ENCODE measurements at places on chromosomes 6 and 20. TPM values are rescaled to one million over a fixed set of nuclear protein-coding genes. Genes with fewer than 3 reads are reported as not detected.

Gene SLC17A2
- total RNA-seq = not detected

Gene ARG1
- total RNA-seq = not detected

Gene SAMD5
- 0.08 TPM for total RNA-seq

Gene LY6G6D
- total RNA-seq = not detected

Gene PNLDC1
- total RNA-seq = 0.23 TPM

Gene ADGB
- total RNA-seq = not detected

Gene TINAG
- not detected for total RNA-seq

Gene SALL4
- total RNA-seq = 0.15 TPM

Gene CCN2
- 981 TPM for total RNA-seq

Gene SNX3
- total RNA-seq = 172 TPM

Gene BPIFB1
- not detected for total RNA-seq

Gene ERVFRD-1
- total RNA-seq = not detected

Gene GABRR2
- total RNA-seq = 0.23 TPM

Gene REM1
- total RNA-seq = not detected

Gene RSPO3
- total RNA-seq = 26.9 TPM

Gene CTSZ
- 280 TPM for total RNA-seq

Gene MRPS26
- total RNA-seq = 42.8 TPM

Gene RAMACL
- 1.1 TPM for total RNA-seq

Gene ADGRB3
- not detected for total RNA-seq

Gene TRIM15
- total RNA-seq = not detected

Gene FARS2
- 27.1 TPM for total RNA-seq

Gene FGD2
- total RNA-seq = not detected

Gene TRIM40
- total RNA-seq = under 0.01 TPM

Gene BTN1A1
- not detected for total RNA-seq

Gene EBF4
- 0.75 TPM for total RNA-seq

Gene HMGCLL1
- not detected for total RNA-seq

Gene EGFL8
- 0.75 TPM for total RNA-seq

Gene MEI4
- total RNA-seq = not detected

Gene EDN3
- total RNA-seq = not detected

Gene PHF10
- total RNA-seq = 12.9 TPM

Gene ZBTB46
- 4.8 TPM for total RNA-seq

Gene MBOAT1
- 1.3 TPM for total RNA-seq

Gene ARHGAP40
- not detected for total RNA-seq

Gene GLP1R
- total RNA-seq = not detected

Gene SSTR4
- total RNA-seq = not detected

Gene LY6G6C
- not detected for total RNA-seq

Gene RCAN2
- total RNA-seq = 1.2 TPM

Gene TMC2
- not detected for total RNA-seq

Gene GGTLC1
- not detected for total RNA-seq

Gene SMLR1
- total RNA-seq = not detected

Gene FHL5
- total RNA-seq = not detected

Gene MOG
- not detected for total RNA-seq

Gene TFAP2D
- not detected for total RNA-seq

Gene FNDC11
- 0.30 TPM for total RNA-seq

Gene APCDD1L
- total RNA-seq = 26.5 TPM

Gene C6orf58
- total RNA-seq = not detected

Gene ADGRF5
- 0.23 TPM for total RNA-seq

Gene MYCT1
- total RNA-seq = 0.47 TPM

Data from smooth muscle cell of the coronary artery (primary cell).